Mononuclear cell (primary cell): ENCODE measurements at places on chromosomes 7 and 10. TPM values are rescaled to one million over a fixed set of nuclear protein-coding genes. Genes with fewer than 3 reads are reported as not detected.

The FKBP9 gene
- 1.2 TPM for total RNA-seq

The NRP1 gene
- 1.2 TPM for total RNA-seq

The VAX1 gene
- not detected for total RNA-seq

The ZNF680 gene
- 16.7 TPM for total RNA-seq

The FGL2 gene
- total RNA-seq, result 37.4 TPM

The GIMAP1 gene
- total RNA-seq, result 10.0 TPM

The FAM171A1 gene
- 0.84 TPM for total RNA-seq

The SCIN gene
- total RNA-seq, result 0.21 TPM

The MICALL2 gene
- total RNA-seq, result 2.7 TPM

The NPSR1 gene
- not detected for total RNA-seq

The CFAP46 gene
- under 0.01 TPM for total RNA-seq

The PDE6C gene
- total RNA-seq, result not detected

The SDK1 gene
- 0.31 TPM for total RNA-seq

The KCND2 gene
- total RNA-seq, result not detected

The SFMBT2 gene
- total RNA-seq, result 22.8 TPM

The EIF5AL1 gene
- 0.73 TPM for total RNA-seq
